ENCODE measurements at places on chromosomes 7 and 10. TPM values are rescaled to one million over a fixed set of nuclear protein-coding genes. Genes with fewer than 3 reads are reported as not detected.

The DENND2A gene
- polyA plus RNA-seq, result not detected

The PON1 gene
- polyA plus RNA-seq, result not detected

The CHST15 gene
- polyA plus RNA-seq, result 0.07 TPM

GRCh38 chr10:101161494-101162299 is 30.6 kb downstream of the TLX1 start:
- peak; percentile 63 for DNase-seq
- H3K36me3 ChIP-seq, result no peaks in the 10 kb centered on the region
- peak overlapping the region; percentile 3 for H3K4me3 ChIP-seq
- peaks cover 17% of the 10 kb centered on the region for H3K4me1 ChIP-seq
- no peak overlapping the region for H3K27ac ChIP-seq

- H3K4me1 ChIP-seq, result no peaks in the 10 kb centered on the region
- no peak overlapping the region for H3K27ac ChIP-seq
- DNase-seq, result no peak
- H3K27me3 ChIP-seq, result peaks cover 2% of the 10 kb centered on the region
- H3K36me3 ChIP-seq, result no peaks in the 10 kb centered on the region
- no peak overlapping the region for H3K4me3 ChIP-seq
Measured at GRCh38 chr7:106503626-106504025, 157.3 kb downstream of the CCDC71L start.

DNA sequence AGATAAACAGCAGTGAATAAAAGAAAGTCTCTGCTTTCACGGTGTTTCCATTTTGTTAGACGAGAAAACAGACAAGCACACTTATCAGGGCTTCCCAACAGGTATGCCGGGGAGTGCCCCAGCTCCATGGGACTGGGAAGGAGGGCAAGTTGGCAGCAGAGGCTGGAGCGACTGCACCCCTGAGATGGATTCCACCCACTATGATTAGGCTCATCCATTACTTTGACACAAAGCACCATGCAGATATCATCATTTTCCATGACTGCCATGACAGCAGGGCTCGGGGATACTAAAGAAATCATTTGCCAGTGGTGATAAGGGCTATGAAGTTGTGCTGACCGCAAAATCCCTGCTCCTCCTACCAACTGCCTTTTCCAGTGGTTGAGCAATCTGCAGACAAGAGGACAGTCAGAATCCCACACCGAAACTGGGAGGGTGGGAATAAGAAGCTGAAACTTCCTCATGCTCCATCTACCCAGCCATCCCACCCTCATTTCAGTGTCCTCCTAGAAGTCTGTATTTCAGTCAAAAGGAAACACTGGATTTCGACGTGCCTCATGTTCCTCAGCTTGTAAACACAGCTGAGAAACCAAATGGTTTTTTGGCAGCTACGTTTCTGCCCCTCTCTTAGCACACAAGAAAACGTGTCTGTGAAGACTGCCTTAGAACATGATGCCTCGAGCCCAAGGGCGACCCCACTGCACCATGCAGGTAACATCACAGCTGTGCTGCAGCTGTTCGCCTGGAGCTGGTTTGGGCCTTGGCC is 15.5 kb downstream of the CREB3L2 start:
- H3K27ac ChIP-seq, result no peak overlapping the region
- H3K4me1 ChIP-seq, result peaks cover 41% of the 10 kb centered on the region
- no peaks in the 10 kb centered on the region for H3K27me3 ChIP-seq
- DNase-seq, result no peak
